ENCODE measurements at places on chromosomes 11 and 22. TPM values are rescaled to one million over a fixed set of nuclear protein-coding genes. Genes with fewer than 3 reads are reported as not detected.

DNA sequence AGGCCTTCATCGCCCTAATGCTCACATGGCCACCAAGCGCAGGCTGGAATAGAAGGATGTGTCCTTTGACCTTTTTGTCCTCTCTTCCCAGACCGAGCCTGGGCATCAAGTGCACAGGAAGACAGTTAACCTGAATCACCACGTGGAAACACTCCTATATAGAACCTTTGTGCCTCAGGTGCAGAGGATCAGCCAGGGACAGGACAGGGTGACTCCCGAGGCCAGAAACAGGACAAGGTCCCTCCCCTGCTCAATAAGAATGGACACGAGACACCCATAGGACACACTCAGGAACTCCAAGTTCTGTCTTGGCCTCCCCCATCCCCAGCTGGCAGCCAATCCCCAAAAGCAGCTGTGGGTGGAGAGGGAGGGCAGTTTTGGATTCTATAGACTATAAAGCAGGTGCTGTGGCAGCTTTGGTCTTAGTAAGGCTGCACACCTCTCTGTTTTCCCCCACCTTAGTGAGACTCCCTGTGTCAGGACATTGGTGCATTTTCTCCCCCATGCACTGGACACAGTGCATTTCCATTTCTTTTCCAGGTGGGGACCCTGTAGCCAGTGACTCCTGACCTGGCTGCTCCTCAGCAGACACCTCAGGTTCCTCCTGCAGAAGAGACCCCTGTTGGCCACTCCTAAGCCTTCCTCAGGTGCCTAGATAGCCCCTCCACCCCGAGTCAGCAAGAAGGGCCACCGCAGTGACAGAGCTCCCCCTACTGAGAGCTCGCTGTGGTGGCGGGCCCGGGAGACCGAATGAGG lies 43.6 kb upstream of the POU2AF1 start:
- peak; percentile 76 for DNase-seq

- no peak for DNase-seq
These were observed 463.1 kb upstream of the FAT3 start for GRCh38 chr11:91761406-91762025.

- DNase-seq: no peak
These were observed 9.4 kb downstream of the DRD2 start for GRCh38 chr11:113465786-113466185.

- no peak for DNase-seq
These were observed 51.8 kb downstream of the C11orf71 start for GRCh38 chr11:114348200-114349191.

- no peak for DNase-seq
These were observed 926.3 kb downstream of the OPCML start for GRCh38 chr11:132605825-132606570.

GRCh38 chr11:72012897-72013721 lies 14.4 kb downstream of the IL18BP start:
- DNase-seq: no peak

GRCh38 chr11:76892306-76892705 lies 31.6 kb downstream of the ACER3 start:
- DNase-seq: no peak

GRCh38 chr11:71129624-71130023 lies 122.8 kb downstream of the SHANK2 start:
- DNase-seq: no peak

DNA sequence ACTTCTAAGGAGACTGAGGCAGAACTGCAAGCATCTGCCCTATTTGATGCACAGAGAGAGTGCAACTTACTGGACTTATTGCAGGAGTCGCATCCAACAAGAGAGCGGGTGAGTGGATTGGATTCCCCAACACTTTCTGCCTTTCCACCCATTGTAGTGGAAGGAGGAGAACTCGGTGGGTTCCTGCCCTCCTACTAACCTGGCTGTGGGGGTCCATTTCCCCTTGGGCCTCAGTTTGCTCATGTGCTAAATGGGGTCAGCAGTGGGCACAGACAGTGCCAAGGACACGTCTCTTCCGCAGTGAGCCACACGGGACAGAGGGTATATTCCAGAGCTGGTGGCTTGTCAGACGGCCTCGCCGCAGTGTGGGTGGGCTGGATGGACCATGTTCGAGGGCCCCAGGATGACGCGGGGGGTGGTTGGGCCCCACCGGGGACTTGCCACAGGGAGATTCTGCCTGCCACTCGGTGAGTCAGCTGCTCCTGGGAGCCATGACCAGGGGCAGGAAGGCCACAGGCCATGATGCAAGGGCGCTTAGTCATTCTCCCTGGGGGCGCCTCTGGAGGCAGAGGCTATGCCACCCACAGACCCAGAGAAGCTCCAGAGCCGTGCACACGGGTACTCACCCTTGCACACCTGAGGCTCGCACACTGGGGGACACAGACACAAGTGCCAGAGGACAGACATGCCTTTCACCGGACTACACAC lies 8.2 kb downstream of the ALX4 start:
- DNase-seq: no peak

DNA sequence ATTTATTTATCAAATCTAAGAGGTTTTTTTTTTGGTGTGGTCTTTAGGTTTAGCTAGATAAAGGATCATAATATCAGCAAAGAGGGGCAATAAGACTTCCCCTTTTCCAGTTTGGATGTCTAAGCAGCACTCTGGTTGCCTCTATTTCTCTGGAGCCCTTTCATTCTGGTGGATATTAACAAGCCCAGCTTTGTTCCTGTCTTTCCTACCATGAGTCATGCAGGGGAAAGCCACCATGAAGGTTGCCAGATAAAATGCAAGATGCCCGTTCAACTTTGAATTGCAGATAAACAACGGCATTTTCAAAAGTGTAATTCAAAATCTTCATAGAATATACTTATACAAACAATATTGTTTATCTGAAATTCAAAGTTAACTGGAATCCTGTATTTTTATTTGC lies 143.6 kb downstream of the ADAMTS15 start:
- no peak for DNase-seq

DNA sequence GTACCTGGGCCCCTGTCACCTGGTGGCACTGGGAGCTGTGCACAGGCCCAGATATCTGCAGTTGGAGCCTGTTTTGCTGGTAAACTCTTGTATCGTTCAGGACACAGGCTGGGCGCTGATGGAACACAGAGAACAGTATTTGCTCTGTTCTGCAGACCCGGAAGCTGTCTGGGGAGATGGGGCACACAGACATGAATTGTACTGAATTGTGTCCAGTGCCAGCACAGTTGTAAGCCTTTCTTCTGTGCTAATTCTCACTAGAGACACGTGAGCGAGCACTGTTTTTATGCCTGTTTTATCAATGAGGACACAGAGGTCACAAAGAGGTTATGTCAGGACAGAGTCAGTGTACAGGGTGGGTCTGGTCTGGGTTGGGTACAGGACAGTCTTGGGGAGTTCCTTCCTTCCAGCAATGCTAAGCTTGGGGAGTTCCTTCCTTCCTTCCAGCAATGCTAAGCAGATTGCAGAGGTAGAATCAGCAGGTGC lies 24.4 kb upstream of the ACR start:
- DNase-seq: no peak

- no peak for DNase-seq
These were observed 414.6 kb upstream of the LARGE1 start for GRCh38 chr22:34334893-34335292.

DNA sequence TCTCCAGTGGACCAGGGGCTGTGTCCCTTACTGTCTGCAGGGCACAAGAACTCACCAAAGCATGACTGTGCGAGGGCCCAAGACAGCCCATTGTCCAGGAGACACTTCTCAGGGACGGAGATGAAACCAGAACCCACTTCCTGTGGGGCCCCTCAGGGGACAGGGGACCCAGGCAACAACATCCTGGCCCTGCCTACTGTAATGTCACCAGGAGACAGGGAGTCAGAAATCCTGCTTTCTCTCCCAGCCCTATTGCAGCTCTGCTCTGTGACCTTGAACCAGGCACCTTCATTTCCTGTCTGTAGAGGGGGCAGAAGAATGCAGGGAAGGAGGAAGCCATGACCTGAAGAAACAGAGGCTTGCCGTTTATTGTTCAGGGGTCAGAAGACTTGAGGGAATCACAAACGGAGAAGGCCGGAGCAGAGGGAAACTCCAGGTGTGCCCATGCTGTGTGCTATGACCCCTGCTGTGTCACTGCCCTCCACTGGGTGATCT lies 98.0 kb downstream of the NAT10 start:
- no peak for DNase-seq

DNA sequence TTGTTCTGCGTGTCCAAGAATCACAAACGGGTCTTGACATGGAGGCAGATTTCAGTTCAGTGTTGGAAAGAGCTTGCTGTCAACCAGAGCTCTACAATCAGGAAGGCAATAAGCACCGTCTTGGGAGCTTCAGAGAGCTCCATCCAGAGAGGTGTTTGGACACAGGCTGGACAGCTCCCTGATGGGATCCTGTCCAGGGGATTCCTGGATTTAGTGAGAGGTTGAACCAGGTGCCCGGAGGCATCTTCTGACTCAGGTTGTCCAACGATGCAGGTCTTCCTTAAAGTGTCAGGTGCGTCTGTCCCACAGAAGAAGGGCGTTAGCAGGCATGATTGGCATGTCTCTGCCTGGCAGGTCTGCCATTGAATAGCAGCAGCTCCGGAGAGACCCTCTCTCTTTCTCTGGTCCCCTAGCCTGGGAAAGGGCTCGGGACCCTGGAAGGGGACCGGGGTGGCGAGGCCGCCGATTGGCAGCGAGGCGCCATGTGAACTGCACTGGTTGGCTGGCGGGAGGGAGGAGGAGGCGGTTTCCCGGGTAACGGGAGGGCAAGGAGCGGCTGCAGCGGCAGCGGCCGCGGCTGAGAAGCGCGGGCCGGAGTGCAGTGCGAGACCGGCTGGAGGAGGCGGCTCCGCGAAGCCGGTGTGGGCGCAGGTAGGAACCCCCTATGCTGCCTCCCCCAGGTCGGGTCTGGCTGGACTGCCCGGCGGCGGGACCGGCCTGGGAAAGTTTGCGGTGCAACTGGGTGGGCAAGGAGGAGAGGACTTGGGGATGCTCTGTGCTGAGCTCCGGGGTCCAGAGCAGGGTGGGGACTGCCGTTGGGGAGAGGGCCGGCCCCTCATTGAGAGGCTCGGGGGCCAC lies 104.1 kb upstream of the E2F8 start:
- DNase-seq: peak; percentile 58

DNA sequence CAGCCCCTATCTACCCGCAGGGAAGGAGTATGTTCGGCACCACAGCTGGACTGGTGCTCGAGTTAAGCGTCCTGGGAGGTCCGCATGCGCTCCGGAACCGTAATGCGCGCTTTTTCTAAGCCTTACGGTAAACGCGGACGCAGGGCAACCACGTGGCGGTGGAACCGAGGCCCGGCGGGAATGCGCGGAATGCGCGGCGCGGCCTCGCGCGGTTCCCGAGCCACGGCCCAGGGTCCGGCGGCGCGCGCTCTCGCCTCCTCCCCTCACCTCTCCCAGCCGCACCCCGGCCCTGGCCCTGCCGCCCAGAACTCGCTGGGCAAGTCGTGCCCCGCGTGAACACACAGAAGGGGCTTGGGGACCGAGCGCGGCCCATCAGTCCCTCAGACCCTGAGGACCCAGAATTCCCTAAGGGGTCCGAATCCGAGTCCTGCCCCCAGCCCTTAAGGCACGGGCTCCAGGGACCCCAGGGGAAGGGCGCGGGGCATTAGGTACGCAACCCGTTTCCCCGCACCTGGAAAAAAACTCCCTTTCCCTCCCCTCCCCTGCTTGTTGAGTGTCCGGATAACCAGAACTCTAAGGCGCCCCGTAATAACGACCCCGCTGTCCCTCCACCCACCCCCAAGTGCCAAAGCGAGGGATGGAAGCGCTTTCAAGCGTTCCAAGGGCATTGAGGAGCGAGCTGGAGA lies 4.3 kb upstream of the CCND1 start:
- peak; percentile 71 for DNase-seq

DAGLA gene
- total RNA-seq: 9.3 TPM

NCR3LG1 gene
- 1.3 TPM for total RNA-seq

TTC28 gene
- total RNA-seq: 35.2 TPM

SLC37A2 gene
- 0.51 TPM for total RNA-seq

PKNOX2 gene
- 39.9 TPM for total RNA-seq

MYOD1 gene
- total RNA-seq: not detected

LRRC74B gene
- 0.40 TPM for total RNA-seq

POTEH gene
- total RNA-seq: not detected

CCDC117 gene
- total RNA-seq: 39.9 TPM
